ENCODE measurements at places on chromosomes 6 and 20.

- DNase-seq: no peak
These were observed 15.7 kb upstream of the TGM3 start for GRCh38 chr20:2280082-2280481.

GRCh38 chr20:1888796-1889463, 6.3 kb upstream of the SIRPA start:
- no peak for DNase-seq

DNA sequence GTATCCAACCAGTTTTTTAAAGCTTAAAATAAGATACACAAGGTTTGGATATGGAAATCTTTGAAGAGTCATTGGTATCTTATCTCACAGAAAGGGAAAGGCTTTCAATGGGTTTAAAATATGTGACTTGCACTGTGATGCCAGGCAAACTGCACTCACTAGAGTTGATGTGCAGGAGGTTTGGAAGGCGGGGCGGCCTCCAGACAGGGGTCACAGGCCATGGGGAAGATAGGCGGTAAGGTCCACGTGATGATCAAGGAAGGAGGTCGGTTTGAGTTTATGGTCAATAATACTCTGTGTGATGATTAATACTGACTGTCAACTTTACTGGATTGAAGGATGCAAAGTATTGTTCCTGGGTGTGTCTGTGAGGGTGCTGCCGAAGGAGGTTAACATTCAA, 9.5 kb upstream of the RAMACL start:
- no peak for DNase-seq

GRCh38 chr6:46098678-46099077, 31.1 kb upstream of the ENPP4 start:
- no peak for DNase-seq

- DNase-seq: no peak
These were observed 17.0 kb downstream of the SLC2A4RG start for GRCh38 chr20:63756648-63756991.

GRCh38 chr6:6379573-6379972, 59.1 kb upstream of the F13A1 start:
- DNase-seq: no peak
